ENCODE measurements at places on chromosomes 5 and 9.

DNA sequence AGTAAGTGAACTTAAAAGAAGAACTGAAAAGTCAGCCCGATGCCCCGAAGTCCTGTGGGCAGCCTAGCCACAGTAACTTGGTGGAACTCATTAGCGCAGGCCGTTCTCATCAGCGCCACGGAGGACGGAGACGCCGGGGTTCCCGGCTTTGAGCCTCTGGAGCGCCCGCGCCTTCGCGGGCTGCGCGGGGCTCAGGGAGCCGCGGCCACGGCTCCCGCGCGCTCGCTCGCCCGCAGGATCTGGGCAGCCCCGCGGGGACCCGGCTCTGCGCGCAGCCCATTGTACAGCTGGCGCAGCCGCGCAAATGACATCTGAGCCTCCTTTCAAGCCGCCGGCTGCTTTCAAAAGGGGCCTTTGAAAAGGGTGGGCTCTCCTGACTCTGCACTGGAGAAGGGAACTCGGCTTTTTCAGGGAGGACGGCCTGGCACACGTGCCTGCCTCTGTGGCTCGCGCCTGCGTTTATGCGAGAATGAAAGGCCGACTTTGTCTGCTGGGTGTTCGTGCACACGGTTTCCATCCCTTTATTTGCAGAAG is 40.7 kb downstream of the TLR4 start:
- no peak for DNase-seq

GRCh38 chr5:155101697-155102096 is 88.1 kb downstream of the KIF4B start:
- DNase-seq = no peak

- DNase-seq = no peak
Observed at GRCh38 chr9:38687389-38687842, 32.5 kb downstream of the FAM240B start.

DNA sequence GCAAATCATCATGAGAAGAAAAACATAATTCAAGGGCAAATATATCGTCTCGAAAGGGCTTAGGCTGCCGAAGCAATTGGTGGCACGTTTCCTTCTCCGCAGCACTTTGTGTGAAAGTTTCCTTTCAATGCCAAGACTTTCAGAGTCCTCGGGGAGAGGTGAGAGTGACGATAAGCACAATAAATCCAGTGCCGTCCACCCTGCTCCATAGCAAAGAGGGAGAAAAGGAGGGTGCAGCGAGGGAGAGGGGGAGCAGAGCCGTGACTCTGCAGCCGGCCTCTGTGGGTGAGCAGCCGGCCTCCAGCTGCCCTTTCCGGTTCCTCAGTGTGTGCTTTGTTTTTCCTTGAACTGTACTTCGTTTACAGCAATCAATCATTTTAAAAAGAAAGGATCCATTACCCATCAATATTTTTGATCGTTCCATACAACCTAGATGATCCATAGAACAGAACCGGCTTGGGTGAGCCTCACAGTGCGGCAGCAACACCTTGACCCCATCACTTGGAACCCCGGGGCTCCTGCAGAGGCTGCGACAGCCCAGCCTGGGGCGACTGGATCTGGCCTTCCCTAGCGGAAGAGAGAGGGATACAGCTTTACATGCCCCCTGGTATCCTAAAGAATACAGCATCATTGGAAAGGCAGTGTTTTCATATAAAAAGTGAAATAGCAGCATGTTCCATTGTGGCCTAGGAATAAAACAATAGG is 247.0 kb upstream of the IRX4 start:
- no peak for DNase-seq

DNA sequence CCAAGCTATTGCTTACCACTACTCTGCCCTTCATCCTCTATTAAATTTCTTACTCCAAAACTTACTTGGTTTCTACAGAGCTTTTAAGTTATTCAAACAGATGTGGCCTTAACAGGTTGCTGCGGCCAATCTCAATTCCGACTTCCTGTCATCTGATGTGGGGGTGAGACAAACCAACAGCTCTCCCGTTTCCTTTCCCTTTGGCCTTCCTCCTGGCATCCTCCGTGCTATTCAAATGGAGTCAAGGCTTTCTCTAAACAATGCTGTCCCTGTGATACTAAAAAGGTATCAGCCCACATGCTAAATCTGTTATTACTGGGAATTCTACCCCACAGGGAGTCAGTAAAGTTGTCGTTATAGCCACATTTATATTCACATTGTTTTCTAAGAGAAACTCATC is 11.8 kb downstream of the RBM18 start:
- DNase-seq = no peak

DNA sequence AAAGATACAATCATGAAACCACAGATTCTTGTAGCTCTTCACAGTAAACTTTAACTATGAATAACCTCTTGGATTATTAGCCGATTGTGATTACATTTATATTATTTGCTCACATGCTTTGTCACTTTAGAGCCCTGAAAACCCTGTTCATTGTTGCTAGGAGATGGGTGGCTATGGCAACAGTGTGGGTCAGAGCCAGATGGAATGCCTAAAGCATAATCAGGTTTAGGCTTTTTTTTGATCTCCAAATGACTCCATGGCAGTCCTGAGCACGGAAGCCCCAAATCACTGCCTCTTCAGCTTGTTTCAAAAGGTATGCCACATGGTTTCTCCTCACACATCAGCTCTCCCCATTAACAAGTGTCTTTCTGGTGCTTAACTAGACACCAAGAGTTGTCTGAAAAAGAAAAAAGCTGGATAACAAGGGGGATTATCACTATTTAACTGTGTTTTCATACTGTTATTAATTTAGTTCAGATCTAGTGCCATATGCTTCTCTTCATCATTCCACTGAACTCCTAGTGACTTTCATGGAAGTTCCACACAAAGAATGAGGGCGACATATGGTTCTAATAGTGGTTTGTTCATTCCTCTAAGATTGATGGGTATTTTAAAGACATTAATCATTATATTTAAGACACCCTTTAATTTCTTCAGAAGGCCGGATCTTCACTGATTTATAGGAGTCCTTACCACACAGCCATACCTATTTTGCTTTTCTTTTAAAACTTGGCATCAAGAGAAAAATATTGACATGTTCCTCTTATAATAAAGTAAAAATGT is 88.8 kb upstream of the PAM start:
- DNase-seq = no peak

GRCh38 chr9:715300-715699 is 126.2 kb upstream of the DMRT1 start:
- DNase-seq = no peak
